ENCODE measurements at places on chromosomes 7 and 10.
A peak's percentile ranks its signal among the peaks of the same experiment; 100 is the strongest.

DNA sequence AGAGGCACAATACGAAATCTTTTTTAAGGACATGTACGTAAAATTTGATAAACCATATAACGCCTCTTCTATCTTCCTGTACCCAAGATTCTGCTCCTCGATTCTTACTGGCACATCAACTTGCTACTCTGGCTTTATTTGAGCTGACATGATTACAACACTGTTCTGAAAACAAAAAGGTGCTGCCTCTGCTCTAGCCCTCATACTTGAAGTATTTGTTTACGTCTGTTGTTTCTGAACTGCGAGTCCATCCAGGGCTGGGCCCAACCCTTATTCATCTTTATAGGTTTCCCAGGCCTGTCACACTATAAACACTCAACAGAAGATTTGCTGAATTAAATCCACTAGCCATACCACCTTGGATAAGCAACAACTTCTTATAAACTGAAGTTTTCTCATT is 96.2 kb upstream of the SVIL start:
- DNase-seq, result no peak

GRCh38 chr7:47094462-47094861 is 487.4 kb downstream of the TNS3 start:
- DNase-seq, result no peak

DNA sequence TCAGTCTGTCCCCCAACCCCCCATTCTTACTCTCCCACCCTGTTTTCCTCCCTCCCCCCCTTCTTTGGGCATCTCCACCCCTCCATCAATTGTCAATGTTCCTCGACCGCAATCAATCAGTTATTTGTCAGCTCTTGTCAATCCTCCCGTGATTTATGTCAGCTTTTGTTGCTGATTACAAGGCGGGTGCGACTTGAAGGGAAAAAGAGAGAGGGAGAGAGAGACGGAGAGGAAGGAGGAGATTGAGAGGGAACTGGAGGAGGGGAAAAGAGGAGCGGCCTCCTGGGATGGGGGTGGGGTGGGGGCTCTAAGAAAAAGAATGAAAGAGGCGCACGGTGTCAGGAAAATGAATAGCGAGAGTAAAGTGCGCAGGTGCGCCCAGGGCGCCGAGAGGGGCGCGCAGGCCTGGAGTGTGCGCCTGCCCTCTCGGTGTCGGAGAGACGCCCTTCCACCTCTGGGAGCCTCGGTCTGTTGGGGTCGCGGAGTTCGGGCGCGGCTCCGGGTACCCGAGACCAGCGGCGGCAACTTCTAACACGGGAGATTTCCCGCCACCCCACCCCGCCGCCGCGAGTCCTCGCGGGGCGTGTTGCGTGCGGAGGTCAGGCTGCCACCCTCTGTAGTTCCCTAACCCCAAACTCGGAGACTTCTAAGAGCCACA is 1.1 kb upstream of the ZNF503 start:
- DNase-seq, result no peak

GRCh38 chr10:103472005-103472404 is 7.0 kb downstream of the CALHM3 start:
- DNase-seq, result no peak

DNA sequence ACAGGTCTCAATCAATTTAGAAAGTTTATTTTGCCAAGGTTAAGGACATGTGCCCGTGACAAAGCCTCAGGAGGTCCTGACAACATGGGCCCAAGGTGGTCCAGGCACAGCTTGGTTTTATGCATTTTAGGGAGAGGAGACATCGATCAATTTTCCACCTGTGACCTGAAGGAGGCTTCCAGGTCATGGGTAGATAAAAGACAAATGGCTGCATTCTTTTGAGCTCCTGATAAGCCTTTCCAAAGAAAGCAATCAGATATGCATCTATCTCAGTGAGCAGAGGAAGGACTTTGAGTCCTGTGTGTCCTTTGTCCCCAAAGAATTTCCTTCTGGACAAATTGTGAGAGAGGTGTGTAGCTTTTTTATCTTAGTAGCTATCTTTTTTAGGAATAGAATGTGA is 15.8 kb downstream of the LRRC72 start:
- no peak for DNase-seq

GRCh38 chr7:37943905-37944736 is 23.7 kb downstream of the EPDR1 start:
- no peak for DNase-seq

DNA sequence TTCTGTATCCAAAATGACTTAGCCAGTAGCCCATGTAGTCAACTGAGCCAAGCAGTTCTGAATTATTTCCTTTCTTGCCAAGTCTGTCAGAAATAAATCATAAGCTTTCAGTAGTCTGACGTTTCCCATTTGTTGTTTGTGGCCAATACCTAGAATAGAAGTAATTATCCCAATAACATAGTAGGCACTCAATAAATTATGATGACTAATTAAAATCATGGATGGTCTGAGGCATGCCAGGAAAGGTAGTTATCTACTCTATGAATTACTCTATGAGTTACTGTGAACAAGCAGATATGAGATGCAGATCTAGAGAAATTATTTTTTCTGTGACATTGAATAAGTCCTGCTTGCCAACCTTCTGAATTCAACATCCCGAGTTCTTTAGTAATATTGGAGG is 2.3 kb downstream of the CABCOCO1 start:
- peak; percentile 68 for DNase-seq

DNA sequence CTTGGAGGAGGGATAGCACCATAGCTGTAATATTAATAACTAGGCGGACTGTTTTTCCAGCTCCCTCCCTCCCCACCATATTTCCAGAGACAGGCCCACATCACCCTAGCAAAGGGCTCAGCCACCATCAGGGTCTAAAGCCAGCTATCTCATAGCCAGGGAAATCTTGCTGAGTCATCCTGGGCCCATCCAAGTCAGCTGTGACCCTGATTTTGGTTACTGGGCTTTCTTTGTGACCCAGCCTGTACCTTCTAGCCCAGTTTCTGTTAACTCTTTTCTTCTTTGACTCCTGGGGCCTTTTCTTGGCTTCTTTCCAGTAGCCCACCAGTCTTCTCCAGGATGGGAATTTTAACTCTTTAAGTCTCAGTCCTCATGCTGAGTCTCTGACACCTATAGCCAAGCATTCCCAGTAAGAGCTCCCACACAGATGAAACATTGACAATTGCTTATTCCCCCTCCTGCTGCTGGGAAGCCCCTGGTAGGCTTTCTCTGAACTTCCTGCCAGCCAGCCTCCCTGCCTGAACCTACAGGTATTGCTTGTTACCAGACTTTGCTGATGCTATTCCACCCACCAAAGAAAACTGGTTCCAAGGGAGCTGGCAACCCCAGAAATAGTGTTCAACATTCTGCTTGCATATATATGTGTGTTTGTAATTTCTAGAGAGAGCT is 34.8 kb upstream of the ADO start:
- DNase-seq, result no peak

- DNase-seq, result no peak
These were observed 5.8 kb downstream of the ANTXRL start for GRCh38 chr10:46292573-46293023.

GRCh38 chr10:109922358-109922975 is 844 bp downstream of the XPNPEP1 start:
- no peak for DNase-seq

GRCh38 chr7:83808982-83809381 is 160.0 kb upstream of the SEMA3E start:
- DNase-seq, result no peak

DNA sequence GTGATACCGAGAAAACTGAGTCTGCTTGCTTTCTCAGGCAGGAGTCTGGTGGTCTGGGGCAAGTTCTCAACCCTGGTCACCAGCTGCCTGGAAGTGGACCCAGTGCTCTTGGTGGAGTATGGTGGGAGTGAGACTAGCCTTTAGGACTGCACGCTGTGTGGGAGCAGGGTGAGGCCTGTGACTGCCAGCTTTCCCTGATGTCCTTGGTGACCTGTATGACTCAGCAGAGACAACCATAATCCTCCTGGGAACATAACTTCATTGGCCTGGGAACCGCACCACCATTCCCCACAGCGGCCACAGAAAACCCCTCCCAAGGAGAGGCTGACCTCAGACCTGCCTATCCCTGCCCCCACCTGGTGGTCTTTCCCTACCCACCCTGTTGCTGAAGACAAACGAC is 139.5 kb upstream of the CHRM2 start:
- no peak for DNase-seq

GRCh38 chr10:6407034-6407721 is 172.9 kb downstream of the PRKCQ start:
- no peak for DNase-seq

DNA sequence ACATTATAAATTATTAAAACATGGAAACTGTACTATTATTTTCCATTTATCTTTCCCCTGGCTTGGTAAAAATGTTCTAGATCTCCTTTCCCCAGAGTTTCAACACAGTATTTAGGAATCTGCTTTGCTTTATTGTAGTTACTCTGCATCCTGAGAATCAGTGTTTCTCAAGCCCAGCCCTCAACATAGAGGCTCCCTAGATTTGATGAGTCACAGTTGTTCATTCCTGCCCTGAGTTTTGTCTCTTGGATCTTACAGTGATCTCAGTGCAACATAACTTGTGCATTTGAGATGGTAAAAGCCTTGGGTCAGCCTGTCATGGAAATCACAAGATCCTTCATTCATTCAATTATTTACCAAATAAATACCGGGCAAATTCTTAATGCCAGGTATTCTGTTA is 63.0 kb downstream of the VAX1 start:
- DNase-seq, result no peak

DNA sequence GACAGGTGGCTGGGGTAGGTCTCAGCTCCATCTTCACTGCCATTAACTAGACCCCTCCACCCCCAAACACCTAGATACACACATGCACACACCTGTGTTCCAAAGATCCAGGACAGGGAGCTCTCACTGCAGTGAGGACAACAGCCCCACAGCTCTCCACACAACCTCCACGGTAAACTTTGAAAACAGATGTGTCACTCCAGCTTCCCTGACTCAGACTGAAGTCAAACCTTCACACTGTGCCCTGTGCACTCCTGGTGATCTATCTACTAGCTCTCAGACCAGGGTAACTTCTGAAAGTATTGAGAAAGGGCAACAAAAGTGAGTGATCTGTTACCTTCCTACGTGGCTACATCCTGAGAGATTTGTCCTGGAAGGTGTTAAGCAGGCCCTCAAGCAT is 519.8 kb downstream of the XPNPEP1 start:
- DNase-seq, result no peak

GRCh38 chr10:98080494-98080893 is 50.1 kb upstream of the CRTAC1 start:
- DNase-seq, result no peak

DNA sequence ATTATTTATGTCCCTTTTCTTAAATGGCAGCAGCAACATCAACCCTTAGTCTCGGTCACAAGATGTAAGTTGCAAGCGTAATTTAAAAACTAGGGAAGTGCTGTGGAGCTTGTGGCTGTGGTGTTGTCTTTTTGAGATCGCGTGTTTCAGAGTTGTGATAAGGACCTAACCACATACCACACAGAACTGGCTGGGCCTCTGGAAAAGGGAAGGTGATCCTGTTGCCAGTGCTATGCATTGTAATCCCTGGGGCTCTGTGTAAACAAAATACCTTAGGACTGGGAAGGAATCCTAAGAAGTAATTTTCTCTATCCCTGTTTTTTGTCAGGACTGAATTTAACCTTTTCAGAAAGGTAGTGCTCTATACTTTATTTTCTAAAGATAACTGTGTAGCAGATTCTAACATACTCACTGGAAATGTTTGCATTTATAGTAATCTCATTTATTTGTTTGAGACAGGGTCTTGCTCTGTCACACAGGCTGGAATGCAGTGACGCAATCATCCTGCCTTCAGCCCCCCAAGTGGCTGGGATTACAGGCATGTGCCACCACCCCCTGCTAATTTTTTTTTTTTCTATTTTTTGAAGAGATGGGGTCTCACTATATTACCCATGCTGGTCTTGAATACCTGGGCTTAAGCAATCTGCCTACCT is 60.4 kb downstream of the INPP5F start:
- no peak for DNase-seq

- DNase-seq, result peak; percentile 98
These were observed 282.8 kb downstream of the RPS24 start for GRCh38 chr10:78316451-78316931.

DNA sequence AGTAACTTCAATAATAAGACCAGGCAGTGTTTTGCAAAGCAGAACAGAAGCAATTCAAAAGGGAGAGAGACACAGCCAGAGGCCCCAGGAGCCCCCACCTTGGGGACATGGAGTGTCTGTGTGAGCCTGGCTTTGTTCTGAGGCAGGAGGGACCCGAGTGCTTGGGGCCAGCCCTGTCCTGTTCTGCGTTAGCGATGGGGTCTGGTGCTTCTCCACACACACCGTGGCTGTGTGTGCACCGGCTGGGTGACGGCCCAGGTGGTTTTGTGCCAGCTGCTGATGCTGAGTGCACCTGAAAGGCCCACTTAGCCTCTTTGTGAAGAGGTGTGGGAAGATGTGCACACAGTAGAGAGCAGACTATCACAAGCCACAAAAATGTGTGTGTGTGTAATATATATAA is 468.9 kb downstream of the DNAJB6 start:
- no peak for DNase-seq

DNA sequence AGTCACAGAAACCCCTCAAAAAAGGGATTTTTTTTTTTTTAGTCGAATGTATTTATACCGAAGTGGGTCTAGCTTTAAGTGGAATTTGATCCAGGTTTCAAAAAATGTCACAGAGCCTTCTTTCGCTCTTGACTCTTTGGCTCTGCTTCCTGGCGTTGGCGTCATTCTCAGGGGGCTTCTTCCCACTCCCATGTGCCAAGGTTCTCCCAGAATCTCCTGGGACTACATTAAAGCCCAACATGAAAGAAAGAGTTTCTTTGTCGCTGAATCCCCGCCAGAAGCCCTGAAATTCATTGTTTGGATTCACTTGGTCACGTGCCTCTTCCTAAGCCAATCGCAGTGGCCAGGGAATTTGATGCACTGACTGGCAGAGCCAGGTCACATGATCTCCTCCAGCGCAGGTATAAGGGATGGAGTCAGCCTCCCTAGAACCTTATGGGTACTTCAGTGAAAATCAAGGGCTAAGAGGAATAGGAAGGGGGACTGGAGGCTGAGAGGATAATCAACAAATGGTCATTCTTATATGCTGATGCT is 101.2 kb downstream of the RPS24 start:
- DNase-seq, result no peak

GRCh38 chr7:19713676-19714075 is 4.8 kb upstream of the POLR1F start:
- peak; percentile 47 for DNase-seq

DNA sequence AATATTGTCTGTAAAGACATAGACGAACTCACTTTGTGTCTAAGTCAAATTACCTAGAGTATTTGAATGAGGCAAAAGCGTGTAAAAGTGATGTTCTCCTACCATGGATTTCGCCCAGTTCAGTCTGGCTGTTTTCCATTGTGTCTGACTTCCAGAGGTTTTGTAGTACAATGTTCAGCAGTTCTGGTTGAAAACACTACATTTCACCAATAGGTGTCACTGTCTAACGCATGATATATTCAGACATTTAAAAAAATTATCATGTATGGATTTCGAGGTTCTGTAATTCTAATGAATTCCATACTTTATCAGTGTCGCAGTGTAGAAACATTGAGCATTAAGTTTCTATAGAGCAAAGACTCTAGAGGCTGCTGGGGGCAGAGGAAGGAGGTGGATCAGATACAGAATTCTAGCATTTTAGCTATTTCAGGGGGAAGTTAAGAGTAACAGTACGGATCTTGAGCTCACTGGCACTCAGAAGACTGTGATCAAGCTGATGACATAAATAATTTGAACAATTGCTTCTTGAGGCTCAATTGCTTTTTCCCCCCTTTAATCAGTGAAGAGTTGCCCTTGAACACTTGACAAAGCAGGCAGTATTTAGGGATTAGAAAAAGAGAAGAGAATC is 196.9 kb upstream of the RHOBTB1 start:
- DNase-seq, result peak; percentile 45

- DNase-seq, result no peak
These were observed 14.2 kb downstream of the EBF3 start for GRCh38 chr10:129949891-129950291.

Measured in NCI-H446 treated with DMSO at 0.1 percent for 48 hours (cell line).